CD4-positive, alpha-beta T cell treated with Interleukin-2 at 100 ng/mL for 4 hours (primary cell): ENCODE measurements at places on chromosomes 11 and 22.

DNA sequence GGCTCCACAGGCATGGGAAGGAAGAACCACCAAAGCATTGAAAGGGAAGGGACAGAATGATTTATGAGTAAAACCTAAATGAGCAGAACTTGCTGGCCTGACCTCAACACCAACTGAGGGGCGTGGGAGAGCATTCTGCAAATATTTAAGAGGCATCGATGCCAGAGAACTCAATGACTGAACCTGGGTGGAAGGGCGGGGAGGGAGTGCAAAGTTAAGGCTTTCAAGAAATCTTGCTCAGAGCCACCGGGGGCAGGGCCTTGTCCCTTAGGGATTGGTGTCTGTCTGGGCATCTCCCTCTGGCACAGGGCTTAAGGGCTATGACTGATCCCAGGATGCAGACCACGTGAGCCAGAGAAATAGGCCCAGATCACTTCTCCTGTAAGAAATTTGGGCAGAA is 137.1 kb downstream of the ADAMTS15 start:
- DNase-seq = no peak

DNA sequence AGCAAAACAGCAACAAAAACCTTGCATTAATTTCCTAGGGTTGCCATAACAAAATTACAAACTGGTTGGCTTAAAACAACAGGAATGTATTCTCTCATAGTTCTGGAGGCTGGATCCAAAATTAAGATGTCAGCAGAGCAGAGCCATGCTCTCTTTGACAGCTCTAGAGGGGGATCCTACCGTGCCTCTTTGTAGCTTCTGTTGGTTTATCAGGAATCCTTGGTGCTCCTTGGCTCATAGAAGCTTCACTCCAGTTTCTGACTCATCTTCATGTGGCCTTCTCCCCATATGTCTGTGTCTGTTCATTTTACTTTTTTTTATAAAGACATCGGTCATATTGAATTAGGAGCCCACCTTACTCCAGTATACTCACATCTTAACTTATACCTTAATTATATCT is 90.5 kb upstream of the POU2AF2 start:
- DNase-seq = no peak

DNA sequence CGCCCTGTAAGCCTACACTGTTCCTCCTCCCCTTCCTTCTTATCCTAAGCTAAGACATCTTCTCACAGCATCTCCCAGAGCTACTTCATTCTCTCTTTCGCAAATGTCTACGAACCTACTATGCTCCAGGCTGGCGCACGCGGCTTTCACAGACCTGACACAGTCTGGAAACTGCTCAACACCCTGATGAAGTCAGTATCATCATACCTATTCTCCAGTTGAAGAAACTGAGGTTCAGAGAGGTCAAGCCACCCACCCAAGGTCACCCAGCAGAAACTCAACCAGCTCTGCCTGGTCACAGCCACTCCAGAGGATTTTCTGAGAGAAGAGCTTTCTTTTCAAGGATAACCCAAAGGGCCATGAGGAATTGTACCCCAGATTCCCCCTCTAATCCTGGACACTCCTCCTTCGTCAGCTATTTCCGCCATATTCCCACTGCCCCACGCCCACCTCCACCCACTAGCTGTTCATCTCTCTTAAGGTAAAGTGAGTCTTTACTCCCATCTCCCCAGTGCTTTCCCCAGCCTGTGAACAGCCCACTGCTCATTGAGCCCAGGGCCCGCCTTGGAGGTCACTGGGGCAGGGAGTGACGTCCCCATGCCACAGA is 1.8 kb downstream of the KCNJ4 start:
- DNase-seq = no peak

DNA sequence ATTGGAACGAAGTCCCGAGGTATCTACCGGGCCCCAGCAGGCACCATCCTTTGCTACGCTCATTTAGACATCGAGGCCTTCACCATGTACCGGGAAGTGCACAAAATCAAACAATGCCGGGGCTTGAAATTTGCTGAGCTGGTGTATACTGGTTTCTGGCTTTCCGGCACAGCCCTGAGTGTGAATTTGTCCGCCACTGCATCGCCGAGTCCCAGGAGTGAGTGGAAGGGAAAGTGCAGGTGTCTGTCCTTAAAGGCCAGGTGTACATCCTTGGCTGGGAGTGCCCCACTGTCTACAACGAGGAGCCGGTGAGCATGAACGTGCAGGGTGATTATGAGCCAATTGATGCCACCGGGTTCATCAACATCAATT is 158.8 kb upstream of the GUCY1A2 start:
- DNase-seq = no peak

DNA sequence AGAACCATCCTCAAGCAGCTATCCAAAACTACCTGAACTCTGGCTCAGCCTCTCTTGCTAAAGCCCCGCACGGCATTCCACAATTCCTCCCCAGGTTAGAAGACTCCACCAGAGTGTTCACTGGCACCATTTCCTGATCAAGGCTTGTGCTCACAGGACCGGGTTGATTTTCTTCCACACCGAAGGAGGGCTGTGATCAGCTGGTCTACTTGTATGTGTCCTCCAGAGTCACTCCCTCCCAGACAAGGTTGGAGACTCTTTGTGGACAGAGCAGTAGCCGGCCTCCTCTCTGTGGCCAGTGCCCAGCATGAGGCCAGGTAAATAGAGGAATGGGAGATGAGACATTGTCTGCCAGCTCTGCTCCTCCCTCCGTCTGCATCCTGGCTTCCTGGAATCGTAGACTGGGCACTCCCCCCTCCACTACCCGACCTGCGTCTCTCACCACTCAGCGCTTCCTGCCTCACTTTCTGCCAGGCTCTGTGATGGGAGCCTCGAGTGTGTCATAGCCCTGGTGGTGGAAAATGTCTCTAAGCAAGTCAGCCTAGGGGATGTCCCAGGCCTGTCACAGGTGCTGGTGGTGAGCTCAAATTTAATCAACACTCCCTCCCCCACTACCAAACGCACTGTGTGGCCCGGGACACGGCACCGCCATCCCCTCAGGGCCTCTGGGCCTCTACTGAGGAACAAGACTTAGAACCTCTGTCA is 12.5 kb upstream of the TMPRSS6 start:
- peak; percentile 97 for DNase-seq

DNA sequence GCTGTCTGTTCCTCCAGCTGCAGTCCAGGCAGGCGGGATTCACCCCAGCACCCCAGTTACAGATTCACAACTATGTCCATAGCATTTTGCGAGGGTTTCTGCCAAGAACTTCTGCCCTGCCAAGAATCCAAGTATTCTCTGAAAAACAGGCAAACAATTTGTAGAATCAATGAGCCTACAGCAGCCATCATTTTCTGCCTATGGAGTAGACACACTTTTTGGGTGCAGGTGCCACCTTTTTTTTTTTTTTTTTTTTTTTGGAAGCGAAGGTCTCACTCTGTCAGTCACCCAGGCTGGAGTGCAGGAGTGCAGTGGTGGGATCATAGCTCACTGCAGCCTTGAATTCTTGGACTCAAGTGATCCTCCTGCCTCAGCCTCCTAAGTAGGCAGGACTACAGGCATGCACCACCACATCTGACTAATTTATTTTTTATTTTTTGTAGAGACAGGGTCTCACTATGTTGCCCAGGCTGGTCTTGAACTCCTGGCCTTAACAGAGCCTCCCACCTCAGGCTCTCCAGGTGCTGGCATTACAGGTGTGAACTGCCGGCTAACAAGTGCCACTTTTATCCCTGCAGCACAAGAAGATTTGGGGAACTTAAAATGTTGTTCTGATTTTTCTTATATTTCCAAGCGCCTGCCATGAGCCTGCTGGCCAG is 195.1 kb downstream of the SNX19 start:
- no peak for DNase-seq

GRCh38 chr11:78210000-78210608 is 21.4 kb downstream of the USP35 start:
- DNase-seq = no peak

GRCh38 chr11:35563484-35564244 is 38.2 kb upstream of the PAMR1 start:
- DNase-seq = no peak

DNA sequence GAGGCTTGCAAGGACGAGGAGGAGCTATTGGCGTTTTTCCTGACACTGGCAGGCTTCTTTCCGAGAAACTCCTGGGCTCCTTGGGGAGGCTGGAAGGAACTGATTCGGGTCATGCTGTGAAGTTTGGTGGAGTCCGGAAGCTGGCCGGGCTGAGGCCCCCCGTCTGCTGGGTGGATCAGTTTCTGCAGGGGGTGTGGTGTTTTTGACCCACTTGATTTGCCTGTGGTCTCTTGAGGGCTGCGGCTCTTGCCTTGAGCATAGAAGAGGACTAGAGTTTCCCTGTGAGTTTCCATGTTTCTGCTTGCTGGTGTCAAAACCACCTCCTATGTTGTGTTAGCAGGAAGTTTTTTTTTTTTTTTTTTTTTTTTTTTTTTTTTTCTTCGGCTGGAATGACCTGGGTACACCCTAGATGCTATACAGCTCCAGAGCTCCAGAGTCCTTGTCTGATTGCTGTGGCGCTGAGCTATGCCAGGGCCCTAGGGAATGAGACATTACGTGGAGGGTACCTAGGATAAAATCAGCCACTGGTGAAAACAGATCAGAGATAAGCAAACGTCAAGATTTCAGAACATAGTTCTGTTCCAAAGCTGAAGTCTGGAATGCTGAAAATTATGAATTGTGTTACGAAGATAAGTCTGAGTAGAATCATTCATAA is 728 bp downstream of the TBC1D22A start:
- DNase-seq = peak; percentile 41

GRCh38 chr11:20544603-20545237 is 54.7 kb upstream of the SLC6A5 start:
- DNase-seq = no peak

- DNase-seq = no peak
These were observed 37.3 kb upstream of the CADM1 start for GRCh38 chr11:115541518-115541917.

- DNase-seq = no peak
These were observed 20.8 kb upstream of the PICALM start for GRCh38 chr11:86089659-86090058.

GRCh38 chr11:38005597-38005996 is 1407.6 kb upstream of the RAG2 start:
- DNase-seq = no peak

DNA sequence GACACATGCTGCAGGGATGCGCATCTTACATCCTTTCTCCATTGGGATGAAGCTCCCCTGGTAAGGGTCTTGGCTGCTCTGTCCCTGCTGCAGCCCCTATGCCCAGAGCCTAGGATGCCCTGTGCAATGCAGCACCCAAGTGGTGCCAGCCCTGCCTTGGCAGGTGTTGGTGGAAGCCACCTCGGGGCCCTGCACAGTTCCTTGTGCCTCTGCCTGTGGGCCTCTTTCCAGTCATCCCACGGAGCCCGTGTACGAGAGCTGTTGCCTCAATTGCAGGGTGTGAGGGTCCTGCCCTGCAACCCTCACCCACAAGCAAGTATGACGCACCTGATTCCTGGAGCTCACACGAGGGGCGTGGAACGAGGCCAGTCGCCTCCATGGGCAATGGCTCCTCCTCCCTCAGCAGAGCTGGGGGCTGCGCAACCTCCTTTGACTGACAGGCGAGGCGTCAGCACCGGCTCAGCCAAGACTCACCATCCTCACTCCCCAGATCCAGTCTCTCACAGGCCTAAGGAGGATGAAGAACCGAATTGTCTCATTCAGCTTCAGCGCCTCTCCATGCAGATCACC is 719.6 kb downstream of the BRD1 start:
- no peak for DNase-seq

GRCh38 chr22:46769191-46769675 is 6.8 kb downstream of the TBC1D22A start:
- DNase-seq = no peak

DNA sequence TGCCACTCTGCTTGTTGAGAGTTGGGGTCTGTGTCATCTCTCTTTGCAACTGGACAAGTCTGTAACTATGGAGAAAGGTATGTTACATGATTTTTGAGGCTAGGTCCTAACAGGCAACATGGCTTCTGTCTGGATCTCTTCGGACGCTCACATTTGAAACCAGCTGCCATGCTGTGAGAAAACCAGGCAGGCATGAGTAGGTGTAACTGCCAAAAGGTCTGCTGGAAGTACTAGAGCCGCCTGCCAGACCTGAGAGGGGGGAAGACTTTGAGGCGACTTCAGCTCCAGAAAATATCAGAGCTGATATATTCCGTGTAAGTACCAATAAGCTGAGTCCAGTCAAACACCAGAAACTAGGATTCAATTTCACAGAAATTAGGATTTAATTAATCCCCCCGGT is 579.5 kb downstream of the LRRC4C start:
- DNase-seq = no peak

DNA sequence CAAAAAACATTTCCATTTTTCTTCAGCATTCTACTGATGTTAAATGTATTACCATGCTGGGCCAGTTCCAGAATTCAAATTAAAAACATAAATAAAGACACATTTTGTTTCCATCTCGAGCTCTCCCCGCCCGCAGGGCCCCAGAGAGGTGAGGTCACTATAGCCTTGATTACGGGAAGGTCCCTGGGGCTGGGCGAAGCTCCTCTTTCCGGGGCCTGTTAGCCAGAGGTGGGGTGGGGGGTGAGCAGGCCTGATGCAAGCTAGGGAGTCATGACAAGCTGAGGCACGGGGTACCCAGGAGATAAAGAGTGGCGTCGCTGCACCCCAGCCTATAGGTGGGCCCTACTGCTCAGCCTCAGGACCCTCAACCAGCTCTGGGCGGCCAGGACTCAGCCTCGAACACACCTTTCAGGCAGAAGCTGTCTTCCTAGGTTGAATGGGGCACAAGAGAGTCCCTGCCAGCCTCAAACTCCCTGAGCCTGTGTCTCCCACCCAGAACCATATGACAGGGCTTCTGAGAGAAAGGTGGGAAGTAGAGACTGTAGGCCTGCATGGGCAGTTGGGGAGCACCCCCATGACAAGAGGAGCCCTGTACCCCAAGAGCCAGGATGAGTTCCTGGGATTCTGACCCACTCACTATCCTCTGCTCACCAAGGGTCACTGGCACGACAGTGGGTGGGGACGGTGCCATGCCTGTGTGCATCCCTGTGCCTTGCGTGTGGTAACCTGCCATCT is 34.8 kb downstream of the KCNQ1OT1 start:
- no peak for DNase-seq

DNA sequence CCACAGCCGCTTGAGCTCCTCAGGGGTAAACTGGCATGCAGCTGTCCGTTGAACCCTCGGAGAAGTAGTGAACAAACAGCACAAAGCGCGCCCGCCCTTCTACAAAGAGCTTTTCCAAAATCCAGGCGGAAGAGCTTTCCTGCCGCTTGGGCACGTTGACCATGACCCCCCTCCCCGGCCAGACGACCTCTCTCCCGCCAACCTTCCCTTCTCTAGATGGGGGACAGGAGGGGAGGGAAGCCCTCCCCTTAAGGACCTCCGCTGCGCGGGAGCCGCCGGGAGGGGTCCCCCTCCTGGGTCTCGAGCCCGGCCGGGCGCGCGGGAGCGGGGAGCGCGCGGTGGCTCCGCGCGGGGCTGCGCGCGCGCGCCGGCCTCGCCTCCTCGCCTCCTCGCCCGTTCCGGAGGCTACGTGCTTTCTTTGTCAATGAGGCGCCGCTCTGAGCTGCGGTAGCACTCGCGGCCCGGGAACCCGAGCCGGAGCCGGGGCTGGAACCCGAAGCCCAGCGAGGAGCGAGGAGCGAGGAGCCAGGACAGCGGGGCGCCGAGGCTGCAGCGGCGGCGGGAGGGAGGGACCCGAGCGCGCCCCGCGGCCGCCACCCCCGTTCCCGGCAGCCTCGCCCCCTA is 118.6 kb downstream of the HIPK3 start:
- DNase-seq = no peak

- no peak for DNase-seq
These were observed 5.8 kb upstream of the PAMR1 start for GRCh38 chr11:35531246-35531645.

GRCh38 chr22:31313366-31314147 is 21.3 kb upstream of the PIK3IP1 start:
- DNase-seq = peak; percentile 70

GRCh38 chr11:442611-443081 is 835 bp upstream of the ANO9 start:
- no peak for DNase-seq

- no peak for DNase-seq
These were observed 198.6 kb downstream of the KIF18A start for GRCh38 chr11:27909386-27909785.
